Activated CD8-positive, alpha-beta memory T cell treated with anti-CD3 and anti-CD28 coated beads for 1 hour (primary cell): ENCODE measurements at places on chromosomes 2 and 18.

- no peak for DNase-seq
Measured at GRCh38 chr18:9147440-9148202, 11.0 kb downstream of the ANKRD12 start.

DNA sequence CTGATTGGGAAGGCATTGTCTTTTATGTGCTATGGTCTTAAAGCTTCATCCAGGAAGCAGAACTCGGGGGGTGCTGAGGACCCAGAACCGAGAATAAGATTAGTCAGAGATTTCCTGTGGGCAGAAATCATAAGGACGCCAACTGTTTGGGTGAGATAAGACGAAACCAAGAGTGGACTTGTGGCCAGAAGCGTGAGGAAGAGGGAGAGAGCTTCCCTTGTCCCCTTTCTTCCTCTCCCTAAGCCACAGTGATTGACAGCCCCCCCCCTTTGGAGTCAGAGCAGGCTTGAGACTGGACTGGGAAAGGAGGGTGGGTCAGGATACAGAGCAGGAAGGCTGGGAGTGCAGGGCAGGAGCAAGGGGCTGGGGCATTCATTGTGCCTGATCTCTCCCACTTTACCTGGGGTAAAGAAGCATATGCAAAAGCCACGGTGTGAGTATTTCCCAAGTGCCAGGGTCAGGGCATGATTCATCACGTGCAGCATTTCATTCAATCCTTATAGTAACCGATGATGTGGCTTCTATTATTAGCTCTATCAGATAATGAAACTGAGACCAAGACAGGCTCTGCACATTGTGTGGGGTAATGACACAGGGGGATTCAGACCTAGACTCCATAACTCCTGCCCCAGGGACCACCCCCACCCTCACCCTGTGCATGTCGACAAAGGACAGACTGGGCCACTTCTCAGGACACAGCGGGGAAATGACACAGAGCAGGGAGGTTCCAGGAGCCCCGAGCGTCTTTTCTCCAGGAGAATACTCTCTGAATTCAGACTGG, 3.0 kb upstream of the IL1RN start:
- no peak for DNase-seq

- DNase-seq, result no peak
Measured at GRCh38 chr2:149388120-149388816, 57.9 kb downstream of the LYPD6 start.

DNA sequence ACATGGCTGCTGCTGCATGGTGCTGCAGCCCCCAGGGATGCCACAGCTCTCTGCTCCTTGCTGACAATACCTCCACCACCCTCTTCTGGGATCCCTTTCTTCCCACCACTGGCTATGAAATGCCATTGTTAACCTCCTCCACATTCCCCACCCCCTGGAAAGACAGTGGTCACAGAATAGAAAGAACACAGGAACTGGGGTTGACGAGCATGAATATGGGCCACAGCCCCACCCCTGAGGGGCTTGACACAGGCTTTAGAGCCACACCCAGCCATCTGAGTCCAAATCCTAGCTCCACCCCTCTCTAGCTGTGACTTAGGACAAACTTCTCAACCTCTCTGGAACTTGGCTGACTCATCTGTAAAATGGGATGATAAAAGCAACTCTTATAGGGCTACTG, 47.3 kb downstream of the TMEM163 start:
- DNase-seq, result no peak

- DNase-seq, result no peak
Measured at GRCh38 chr2:163987175-163987940, 251.6 kb upstream of the FIGN start.

DNA sequence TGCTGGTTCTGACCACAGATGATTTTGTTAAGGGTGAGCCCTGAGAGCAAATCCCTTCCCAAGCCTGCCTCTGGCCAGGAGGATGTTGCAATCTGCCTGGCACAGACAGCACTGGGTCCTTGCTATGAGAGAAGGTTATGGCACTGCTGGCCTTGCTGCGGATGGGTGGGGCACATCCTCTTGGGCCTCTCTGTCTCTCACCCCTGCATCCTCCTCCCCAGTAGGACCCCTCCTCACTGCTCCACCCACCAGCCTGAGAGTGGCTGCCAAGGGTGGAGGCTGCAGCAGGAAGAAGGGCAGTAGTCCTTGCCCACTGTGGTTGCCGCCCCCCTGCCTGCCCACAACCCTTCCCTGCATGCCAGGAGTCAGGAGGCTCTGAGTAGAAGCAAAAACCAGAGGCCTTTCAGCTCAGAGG, 180.9 kb downstream of the ZBTB7C start:
- DNase-seq, result no peak

DNA sequence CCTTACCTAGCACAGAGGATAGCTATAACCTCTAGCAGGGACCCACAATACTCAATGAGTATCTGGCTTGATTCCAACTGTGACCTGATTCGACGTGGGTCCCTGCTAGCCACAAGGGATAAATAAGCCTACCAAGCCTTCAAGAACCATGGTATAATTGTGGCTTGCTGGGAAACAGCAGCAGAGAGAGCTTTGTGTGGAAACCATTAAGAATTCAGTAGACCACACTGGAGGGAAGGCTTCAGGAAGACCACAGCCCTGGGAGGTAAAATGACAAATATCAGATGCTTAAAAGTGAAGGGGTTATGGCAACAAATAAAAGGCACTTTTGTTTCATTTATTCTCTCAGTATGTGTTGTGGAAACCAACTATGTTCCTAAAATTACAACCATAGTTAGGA, 82.6 kb upstream of the WIPF1 start:
- no peak for DNase-seq
